ENCODE measurements at places on chromosomes 13 and 19.

GRCh38 chr19:51572410-51572809 lies 1.3 kb downstream of the ZNF175 start:
- H3K27me3 ChIP-seq = no peaks in the 10 kb centered on the region
- H3K4me1 ChIP-seq = no peaks in the 10 kb centered on the region
- H3K36me3 ChIP-seq = no peaks in the 10 kb centered on the region
- H3K27ac ChIP-seq = no peak overlapping the region
- no peak for DNase-seq

DNA sequence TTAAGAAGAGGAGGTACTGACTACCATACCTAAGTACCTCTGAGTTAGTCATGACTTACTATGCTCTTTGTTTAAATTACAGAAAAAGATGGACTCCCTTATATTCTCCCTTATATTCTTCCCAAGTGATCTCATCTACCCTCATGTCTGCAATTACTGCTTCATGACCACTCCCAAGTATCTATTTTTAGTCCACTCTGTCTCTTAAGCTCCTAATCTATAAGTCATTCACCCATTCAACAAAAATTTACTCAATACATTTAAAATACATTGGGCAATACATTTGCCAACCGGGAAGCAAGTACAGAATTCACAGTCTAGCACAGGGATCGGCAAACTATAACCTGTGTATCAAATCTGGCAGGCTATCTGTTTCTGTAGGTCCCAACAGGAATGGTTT lies 42.6 kb downstream of the KPNA3 start:
- no peak for DNase-seq
- no peaks in the 10 kb centered on the region for H3K4me1 ChIP-seq
- H3K27me3 ChIP-seq = no peaks in the 10 kb centered on the region
- H3K36me3 ChIP-seq = no peaks in the 10 kb centered on the region

GRCh38 chr19:13207846-13208671 lies 57.8 kb downstream of the IER2 start:
- no peak for DNase-seq
- peak overlapping the region; percentile 76 for H3K27ac ChIP-seq
- peak overlapping the region; percentile 49 for H3K4me3 ChIP-seq
- H3K4me1 ChIP-seq = peaks cover 13% of the 10 kb centered on the region
- H3K27me3 ChIP-seq = no peaks in the 10 kb centered on the region

GRCh38 chr13:40285634-40286033 lies 380.8 kb downstream of the FOXO1 start:
- no peak overlapping the region for H3K4me3 ChIP-seq
- no peak overlapping the region for H3K27ac ChIP-seq
- no peak for DNase-seq
- H3K4me1 ChIP-seq = no peaks in the 10 kb centered on the region
- H3K36me3 ChIP-seq = no peaks in the 10 kb centered on the region

DNA sequence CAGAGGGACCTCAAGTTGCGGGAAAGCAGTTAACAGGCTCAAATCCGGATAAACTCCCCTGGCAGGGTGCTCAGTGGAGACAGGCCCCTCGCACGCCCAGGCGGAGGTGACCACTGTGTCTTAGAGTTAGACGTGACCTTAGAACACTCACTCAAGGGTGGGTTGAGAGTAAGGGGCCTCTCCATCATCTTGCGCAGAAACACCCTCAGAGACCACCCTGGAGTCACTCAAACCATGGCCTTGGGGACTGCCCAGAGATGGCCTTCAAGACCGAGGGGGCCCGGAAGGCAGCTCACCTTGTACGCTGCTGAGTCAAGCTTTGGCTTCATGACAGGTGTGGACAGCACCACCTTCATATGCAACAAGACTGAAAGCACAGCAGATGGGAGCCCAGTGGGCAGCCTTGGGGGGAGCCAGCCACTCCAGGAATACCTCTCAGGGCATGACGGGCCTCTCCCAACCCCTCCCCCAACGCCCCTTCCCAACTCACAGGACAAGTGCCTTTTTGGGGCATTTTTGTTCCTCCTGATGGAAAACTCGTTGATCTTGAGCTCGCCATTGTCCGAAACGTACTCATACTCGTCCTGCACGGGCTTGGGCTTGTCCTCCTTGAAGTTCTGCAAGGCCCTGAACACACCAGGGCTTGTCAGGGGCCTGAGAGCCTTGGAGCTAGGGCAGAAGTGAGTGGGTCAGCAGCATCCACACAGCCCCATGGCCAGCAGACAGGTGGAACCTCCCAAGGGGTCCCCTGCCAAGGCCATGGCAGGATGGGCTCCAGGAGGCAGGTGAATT lies 229.2 kb downstream of the TUBA3C start:
- no peaks in the 10 kb centered on the region for H3K27me3 ChIP-seq
- DNase-seq = no peak
- no peak overlapping the region for H3K4me3 ChIP-seq

- H3K27me3 ChIP-seq = no peaks in the 10 kb centered on the region
- no peak overlapping the region for H3K4me3 ChIP-seq
Observed at GRCh38 chr13:89490661-89491060, 1819.5 kb downstream of the SLITRK5 start.

- no peak overlapping the region for H3K4me3 ChIP-seq
- no peaks in the 10 kb centered on the region for H3K36me3 ChIP-seq
- no peak overlapping the region for H3K27ac ChIP-seq
- no peaks in the 10 kb centered on the region for H3K4me1 ChIP-seq
Observed at GRCh38 chr13:57739089-57739488, 107.5 kb downstream of the PCDH17 start.

DNA sequence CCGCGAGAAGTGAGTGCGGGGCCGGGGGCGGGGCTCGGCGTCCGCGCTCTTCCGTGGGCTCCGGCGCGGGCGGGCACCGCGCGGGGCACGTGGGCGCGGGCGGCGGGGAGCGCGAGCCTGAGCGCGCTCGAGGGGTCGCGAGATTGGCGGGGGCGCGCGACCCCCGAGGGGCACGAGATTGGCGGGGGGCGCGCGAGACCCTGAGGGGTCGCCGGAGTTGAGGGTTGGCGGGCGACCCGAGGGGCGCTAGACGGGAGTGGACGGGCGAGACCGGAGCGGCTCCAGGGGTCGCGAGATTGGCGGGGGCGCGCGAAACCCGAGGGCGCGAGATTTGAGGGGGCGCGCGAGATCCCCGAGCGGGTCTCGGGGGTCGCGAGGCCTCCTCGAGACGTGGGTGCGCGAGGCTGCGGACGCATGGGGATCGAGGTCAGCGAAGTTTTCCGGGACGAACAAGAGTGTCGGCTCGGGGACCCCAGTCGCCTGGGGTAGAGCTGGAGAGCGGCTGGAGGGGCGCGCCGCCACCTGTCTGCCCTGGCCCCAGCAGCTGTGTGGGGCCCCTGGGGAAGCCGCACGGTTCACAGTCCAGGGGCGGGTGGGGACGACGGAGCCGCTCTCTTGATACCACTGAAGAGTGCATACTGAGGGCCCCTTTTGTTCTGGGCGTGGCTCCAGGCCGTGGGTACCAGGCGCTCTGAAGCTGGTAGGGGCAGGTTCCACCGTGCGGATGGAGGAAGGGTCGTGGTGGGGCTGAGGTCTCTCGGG lies 682 bp downstream of the SSBP4 start:
- peak overlapping the region; percentile 81 for H3K4me3 ChIP-seq
- H3K27ac ChIP-seq = peak overlapping the region; percentile 91
- DNase-seq = peak; percentile 62
- no peaks in the 10 kb centered on the region for H3K36me3 ChIP-seq
- peaks cover 13% of the 10 kb centered on the region for H3K27me3 ChIP-seq

DNA sequence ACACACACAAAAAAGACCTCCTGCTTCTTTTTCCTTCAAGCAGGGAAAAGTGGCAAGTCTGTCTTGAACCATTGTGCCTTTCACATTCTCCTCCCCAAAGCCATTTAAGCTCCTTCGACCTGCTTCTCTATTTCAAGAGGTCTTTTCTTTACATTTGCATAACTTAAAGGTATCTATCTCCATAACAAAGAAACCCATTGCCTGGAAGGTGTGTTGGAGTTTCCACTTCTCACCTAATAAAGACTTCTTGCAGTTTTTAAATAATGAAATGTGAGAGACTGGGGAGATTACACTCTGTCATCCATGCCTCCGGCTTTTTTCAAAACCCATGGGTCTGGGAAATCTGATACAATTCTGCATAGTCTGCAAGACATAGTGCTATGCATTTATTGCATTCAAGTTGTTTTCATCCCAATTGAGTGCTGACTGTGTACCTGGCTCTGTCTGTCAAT lies 41.8 kb upstream of the NBEA start:
- H3K27ac ChIP-seq = no peak overlapping the region
- no peaks in the 10 kb centered on the region for H3K27me3 ChIP-seq
- DNase-seq = no peak
- H3K4me3 ChIP-seq = no peak overlapping the region

- no peak overlapping the region for H3K4me3 ChIP-seq
- no peak overlapping the region for H3K27ac ChIP-seq
- no peak for DNase-seq
- H3K27me3 ChIP-seq = no peaks in the 10 kb centered on the region
- H3K36me3 ChIP-seq = no peaks in the 10 kb centered on the region
Observed at GRCh38 chr13:83297586-83298290, 584.5 kb downstream of the SLITRK1 start.

GRCh38 chr13:32087955-32088747 lies 56.6 kb downstream of the FRY start:
- no peaks in the 10 kb centered on the region for H3K27me3 ChIP-seq
- H3K4me1 ChIP-seq = no peaks in the 10 kb centered on the region
- H3K4me3 ChIP-seq = no peak overlapping the region
- no peaks in the 10 kb centered on the region for H3K36me3 ChIP-seq

GRCh38 chr19:20422216-20423205 lies 143.1 kb downstream of the ZNF737 start:
- no peaks in the 10 kb centered on the region for H3K27me3 ChIP-seq
- peak overlapping the region; percentile 57 for H3K4me3 ChIP-seq
- H3K27ac ChIP-seq = peak overlapping the region; percentile 78

DNA sequence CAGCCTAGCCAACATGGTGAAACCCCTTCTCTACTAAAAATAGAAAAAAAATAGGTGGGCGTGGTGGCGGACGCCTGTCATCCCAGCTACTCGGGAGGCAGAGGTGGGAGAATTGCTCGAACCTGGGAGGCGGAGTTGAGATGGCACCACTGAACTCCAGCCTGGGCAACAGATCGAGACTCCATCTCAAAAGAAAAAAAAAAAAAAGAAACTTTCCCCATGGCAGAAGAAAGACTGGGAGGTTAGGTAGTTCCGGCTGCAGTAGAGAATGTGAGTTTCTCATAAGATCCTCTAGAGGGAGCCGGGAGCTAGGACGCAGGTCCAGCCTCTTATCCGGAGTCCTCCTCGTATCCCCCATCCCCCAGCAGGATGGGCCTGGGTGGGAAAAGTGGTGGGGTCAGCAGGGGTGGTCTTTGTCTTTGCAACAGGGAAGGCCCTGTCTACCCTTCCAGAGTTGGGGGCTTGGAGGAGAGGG lies 13.2 kb upstream of the CREB3L3 start:
- H3K27me3 ChIP-seq = no peaks in the 10 kb centered on the region
- H3K27ac ChIP-seq = peak overlapping the region; percentile 62
- H3K36me3 ChIP-seq = no peaks in the 10 kb centered on the region
- H3K4me1 ChIP-seq = no peaks in the 10 kb centered on the region
- peak overlapping the region; percentile 9 for H3K4me3 ChIP-seq

DNA sequence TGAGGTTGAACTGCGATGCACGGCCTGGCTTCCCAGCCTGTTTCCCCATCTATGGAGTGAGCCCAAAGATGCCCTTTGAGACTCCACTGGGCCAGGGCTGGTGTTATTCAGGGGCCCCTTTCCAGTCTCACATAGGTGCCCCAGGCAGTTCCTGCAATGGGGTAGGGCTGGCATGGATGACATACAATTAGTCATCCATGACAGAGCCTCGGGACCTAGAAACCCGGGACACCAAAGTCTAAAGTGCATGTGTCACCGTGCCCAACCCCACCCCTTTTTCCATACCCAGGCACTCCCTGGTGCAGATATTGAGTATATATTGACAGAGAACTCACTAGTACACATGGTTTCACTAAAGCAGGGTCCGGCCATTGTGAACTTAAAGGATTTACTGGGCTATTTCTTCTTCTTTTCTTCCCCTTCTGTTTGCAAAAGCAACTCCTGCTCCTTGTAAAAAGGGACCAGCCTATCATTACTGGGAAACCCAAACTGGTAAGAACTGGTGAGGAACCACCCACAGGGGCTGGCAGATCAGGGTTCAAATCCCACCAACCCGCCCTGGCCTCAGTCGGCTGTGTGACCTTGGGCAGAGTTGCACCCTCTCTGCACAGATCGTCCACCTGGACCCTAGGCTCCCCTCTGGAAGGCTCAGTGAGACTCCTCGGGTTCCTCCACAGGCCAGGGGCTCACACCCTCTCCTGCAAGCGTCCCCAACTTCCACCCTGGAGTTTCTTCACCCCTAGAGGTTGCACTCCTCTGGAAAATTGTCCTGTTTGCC lies 2.7 kb downstream of the B3GNT3 start:
- no peaks in the 10 kb centered on the region for H3K27me3 ChIP-seq
- H3K36me3 ChIP-seq = no peaks in the 10 kb centered on the region
- H3K4me3 ChIP-seq = peak overlapping the region; percentile 78
- DNase-seq = peak; percentile 88

- H3K36me3 ChIP-seq = no peaks in the 10 kb centered on the region
- H3K27ac ChIP-seq = no peak overlapping the region
- no peaks in the 10 kb centered on the region for H3K4me1 ChIP-seq
- DNase-seq = no peak
- no peak overlapping the region for H3K4me3 ChIP-seq
Observed at GRCh38 chr13:98606296-98606695, 29.4 kb upstream of the STK24 start.

- no peaks in the 10 kb centered on the region for H3K36me3 ChIP-seq
- H3K4me3 ChIP-seq = no peak overlapping the region
- H3K27me3 ChIP-seq = no peaks in the 10 kb centered on the region
- H3K27ac ChIP-seq = no peak overlapping the region
- no peaks in the 10 kb centered on the region for H3K4me1 ChIP-seq
- DNase-seq = no peak
Observed at GRCh38 chr13:93409001-93409400, 182.4 kb downstream of the GPC6 start.

DNA sequence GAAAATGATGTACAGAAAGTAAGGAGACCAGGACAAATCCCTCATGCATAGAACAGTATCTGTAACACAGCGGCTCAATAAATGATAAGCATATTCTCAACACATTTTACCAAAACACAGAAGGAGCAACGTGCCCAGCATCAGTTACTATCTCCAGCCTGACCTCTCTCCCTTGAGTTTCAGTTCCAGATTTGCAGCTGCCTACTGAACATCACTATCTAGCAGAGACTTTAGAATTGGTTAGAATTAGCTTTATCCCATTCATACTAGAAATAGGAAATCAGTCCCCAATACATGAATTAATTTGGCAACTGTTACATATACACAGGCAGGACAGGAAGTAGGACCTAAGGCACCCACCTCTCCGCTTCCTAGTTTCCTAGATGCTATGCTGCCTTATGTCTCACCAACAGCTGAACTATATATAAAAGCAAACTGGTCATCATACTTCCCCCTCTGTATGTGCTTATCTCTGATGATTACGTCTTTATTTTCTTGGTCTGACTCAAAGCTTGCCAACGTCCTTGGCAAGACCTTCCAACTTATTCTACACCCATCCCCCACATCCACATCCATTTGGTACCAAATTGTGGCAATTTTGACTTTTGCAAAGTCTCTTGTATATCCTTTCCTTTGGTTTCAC lies 61.1 kb downstream of the SACS start:
- H3K27me3 ChIP-seq = no peaks in the 10 kb centered on the region
- no peak overlapping the region for H3K4me3 ChIP-seq
- peaks cover 15% of the 10 kb centered on the region for H3K36me3 ChIP-seq

- no peak overlapping the region for H3K4me3 ChIP-seq
- DNase-seq = no peak
- peaks cover 23% of the 10 kb centered on the region for H3K4me1 ChIP-seq
Observed at GRCh38 chr19:38657633-38658222, 10.3 kb downstream of the ACTN4 start.

GRCh38 chr13:24922387-24922744 lies 158.4 kb downstream of the RNF17 start:
- no peaks in the 10 kb centered on the region for H3K27me3 ChIP-seq
- no peaks in the 10 kb centered on the region for H3K4me1 ChIP-seq
- peak overlapping the region; percentile 91 for H3K4me3 ChIP-seq
- H3K36me3 ChIP-seq = no peaks in the 10 kb centered on the region
- no peak for DNase-seq
- H3K27ac ChIP-seq = peak overlapping the region; percentile 77

All from Peyer's patch (tissue), 4 donors.